ENCODE measurements at places on chromosomes 12 and 14.

GRCh38 chr14:83483063-83483462, 1949.4 kb upstream of the SEL1L start:
- DNase-seq: peak; percentile 79

- DNase-seq: no peak
These were observed 13.3 kb upstream of the OTOGL start for GRCh38 chr12:80086025-80086424.

- DNase-seq: peak; percentile 48
These were observed 336.8 kb downstream of the LRIG3 start for GRCh38 chr12:58583529-58583928.

- no peak for DNase-seq
These were observed 80.7 kb downstream of the CMAS start for GRCh38 chr12:22126758-22127157.

DNA sequence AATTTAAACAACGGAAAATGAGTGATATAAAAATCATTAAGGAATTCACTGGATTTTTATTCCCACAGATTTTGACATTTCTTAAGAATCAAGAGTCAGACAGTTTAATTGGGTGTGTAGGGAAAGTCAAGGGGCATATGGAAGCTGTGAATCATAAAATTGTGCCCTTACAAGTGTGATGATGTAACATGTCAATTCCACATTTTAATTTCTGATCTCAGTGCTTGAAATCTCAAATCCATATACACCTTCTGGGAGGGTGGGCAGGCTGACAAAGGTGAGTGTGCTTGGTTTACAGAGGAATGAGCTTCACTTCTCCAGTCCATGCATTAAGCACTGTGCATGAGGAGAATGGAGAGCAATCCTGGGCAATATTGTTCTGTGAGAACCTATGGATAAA, 1.0 kb upstream of the KRT6A start:
- no peak for DNase-seq

DNA sequence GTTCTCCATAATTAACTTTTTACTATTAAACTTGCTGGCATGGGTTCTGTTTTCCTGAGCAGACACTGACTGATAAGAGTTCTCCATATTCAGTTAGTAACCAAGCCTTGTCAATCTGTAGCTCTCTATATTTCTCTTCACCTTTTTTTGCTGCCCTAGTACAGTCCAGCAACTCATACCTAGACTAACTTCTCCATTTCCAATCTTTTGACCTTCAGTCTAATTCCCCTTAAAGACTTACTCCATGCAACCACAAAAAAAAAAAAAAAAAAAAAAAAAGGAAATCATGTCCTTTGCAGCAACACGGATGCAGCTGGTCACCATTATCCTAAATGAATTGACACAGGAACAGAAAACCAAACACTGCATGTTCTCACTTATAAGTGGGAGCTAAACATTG, 125.7 kb upstream of the KRAS start:
- DNase-seq: no peak

- no peak for DNase-seq
These were observed 19.0 kb upstream of the MTHFD1 start for GRCh38 chr14:64369201-64369600.

GRCh38 chr12:52181746-52182145, 10.1 kb downstream of the KRT80 start:
- peak; percentile 90 for DNase-seq

DNA sequence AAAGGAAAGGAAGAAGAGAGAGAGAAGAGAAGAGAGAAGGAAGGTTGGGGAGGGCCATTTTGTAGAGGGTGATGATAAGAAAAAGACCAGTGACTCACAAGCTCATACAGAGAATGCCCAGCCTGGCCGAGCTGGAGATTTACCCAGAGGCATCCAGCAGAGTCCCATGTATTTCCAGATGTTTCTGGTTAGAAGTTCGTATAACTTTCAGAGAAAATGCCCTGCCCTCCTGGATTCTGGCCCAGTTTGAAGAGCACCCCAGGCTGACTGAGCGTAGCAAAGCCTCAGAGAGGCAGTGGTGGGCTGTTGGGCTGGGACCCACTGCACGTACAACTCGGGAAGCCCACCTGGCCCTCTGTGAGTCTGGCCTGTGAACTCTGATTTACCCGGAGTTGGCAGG, 221.8 kb downstream of the SLC41A2 start:
- DNase-seq: peak; percentile 87

All from choroid plexus epithelial cell (primary cell).